Foreskin melanocyte (primary cell): ENCODE measurements at places on chromosomes 6 and 20.

DNA sequence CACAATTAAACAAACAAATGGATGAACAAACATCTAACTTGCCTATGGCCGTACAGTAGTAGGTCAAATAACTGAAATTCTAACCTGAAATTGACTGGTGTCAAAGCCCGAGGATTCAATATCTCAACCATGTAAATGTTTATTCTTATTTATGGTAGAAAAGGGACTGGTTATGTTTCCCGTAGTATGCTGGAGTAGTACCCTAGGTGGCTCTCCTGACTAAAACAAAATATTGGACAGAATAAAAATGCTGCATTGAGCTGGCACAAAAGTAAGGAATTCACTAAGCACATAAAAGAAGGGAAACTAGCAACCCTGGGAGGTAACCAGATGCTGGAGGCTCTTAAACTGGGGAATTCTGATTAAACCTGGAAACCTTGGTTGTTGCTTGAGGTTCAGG lies 117.1 kb upstream of the PREP start:
- no peak for DNase-seq

- DNase-seq: no peak
Observed at GRCh38 chr6:4105980-4106536, 27.1 kb upstream of the FAM217A start.

GRCh38 chr6:116268589-116269293 lies 11.0 kb downstream of the TSPYL1 start:
- DNase-seq: peak; percentile 70

GRCh38 chr6:150788089-150788488 lies 77.4 kb upstream of the MTHFD1L start:
- no peak for DNase-seq

DNA sequence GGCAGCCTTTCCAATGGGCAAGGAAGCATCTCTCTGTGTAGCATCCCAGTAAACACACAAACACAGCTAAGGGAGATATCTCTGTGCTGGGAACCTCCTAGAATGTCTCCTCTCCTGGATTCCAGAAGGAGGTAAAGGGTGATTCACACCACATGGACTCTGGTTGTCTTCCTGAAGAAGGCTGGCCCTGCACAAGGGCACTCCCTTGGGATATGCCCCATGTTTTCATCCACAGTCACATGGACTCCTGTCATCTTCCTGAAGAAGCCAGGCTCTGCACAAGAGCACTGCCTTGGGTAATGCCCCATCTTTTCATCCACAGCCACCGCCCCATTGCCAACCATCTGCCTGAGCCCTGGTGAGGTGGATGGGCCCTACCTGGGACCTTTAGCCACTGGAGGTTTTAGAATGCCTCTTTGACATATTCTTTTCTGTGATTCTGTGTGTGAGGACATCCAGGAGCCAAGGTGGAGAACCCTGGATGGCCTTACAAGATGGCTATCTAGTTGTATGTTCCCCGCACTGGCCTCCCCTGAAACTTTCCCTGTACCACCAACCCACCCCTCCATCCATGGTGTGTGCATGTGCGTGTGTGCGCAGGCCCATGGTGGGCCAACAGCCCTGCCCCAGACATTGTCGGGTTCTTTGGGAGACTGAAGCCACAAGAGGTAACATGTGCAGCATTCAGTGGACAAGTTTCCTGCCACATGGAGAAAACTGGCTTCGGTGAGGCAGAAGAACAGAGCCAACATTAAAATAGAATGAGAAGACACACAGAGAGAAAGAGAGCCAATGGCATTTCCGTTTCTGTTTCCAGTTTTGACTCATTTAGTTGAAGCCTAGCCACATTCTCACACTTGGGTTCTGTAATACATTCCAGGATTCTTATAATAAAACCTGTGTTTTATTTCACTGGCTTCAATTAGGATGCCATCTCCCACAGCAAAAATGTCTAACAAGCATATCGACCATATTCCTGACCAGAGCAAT lies 110.2 kb upstream of the CST7 start:
- no peak for DNase-seq

DNA sequence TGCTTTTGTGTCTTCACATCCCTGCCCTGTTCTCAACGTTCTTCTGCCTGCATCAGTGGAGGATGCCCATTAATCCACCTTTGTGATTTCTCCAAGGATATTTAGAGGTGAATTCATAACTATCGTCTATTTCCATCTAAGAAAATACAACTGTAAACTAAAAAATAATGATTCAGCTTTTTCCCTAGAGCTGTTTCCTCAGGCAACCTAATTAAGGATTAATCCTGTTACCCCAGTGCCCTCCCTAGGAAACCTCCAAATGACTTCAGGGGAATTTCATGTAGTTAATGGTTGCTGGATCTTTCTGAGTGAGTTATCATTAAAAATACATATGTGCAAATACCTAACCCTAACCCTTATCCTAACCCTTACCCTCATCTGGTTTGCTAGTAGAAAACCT lies 14.6 kb upstream of the AFDN start:
- DNase-seq: no peak

DNA sequence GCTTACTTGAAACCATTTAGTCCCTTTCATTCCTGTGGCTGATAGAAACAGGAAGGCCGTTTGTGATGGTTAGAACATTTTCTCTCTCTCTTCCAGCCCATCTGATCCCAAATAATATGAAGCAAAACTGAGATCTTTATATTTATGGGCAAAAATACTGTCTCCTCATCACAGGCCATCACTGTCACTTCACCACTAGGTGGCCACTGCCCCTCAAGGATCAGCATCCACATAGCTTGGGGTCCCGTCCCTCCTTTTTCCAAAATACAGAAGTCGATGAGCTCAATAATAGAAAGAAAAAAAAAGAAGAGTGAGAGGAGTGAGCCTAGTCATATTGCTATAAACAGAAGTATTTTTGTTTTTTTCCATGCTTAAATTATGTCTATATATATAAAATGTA lies 46.4 kb upstream of the LAMP5 start:
- DNase-seq: no peak

GRCh38 chr6:37862992-37863391 lies 43.5 kb downstream of the ZFAND3 start:
- DNase-seq: no peak

DNA sequence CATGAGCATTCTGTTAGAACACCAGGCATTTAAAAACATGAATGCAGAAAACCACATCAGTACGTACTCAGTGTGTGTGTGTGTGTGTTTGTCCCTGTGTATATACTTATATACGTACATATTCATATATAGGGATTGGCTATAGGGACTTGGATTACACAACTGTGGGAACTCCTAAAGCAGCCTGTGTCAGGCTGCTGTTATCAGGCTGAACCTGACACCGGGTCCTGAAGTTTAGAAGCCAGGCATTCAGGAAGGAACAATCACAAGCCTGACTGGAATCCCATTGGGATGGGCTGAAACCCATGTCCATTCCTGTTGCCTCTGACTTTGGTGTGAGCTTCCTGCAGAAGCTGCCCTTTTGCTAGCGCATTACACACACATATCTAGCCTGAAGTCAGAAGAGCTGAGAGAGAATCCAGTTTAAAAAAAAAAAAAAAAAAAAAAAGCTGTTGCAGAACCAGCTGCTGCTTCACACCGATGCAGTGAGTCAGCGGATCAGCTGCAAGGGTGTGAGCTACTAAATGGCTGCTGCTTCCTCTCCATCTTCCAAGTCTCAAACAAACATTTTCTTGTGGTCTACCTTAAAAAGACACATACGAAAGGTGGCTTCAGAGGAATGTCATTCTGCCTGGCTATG lies 348.1 kb downstream of the THBS2 start:
- no peak for DNase-seq

GRCh38 chr6:136483906-136484305 lies 66.3 kb downstream of the MAP7 start:
- no peak for DNase-seq

- DNase-seq: no peak
Observed at GRCh38 chr6:36691011-36691410, 6.6 kb upstream of the RAB44 start.

GRCh38 chr20:45470262-45470931 lies 844 bp downstream of the WFDC2 start:
- no peak for DNase-seq

DNA sequence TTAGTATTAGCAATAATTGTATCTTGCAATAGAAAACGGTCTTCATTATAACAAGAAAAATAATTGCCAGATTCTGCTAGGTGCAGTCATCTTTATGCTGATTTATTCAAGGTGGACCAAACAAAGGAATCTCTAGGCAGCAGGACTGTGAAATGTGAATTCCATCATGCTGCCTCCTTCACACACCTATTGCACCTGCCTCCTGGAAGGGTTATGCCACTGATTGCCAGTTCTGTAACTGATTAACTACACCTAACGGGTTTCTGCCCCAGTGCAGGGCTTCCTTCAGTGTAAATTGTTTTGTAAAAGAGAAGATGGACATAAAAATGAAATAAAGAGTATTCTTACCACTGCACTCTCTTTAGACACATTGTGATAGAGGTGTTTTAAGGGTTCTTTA lies 96.1 kb downstream of the FOXO3 start:
- DNase-seq: no peak

- no peak for DNase-seq
Observed at GRCh38 chr6:157763129-157763903, 59.7 kb upstream of the SNX9 start.

GRCh38 chr20:50728486-50728980 lies 2.8 kb upstream of the PARD6B start:
- no peak for DNase-seq

DNA sequence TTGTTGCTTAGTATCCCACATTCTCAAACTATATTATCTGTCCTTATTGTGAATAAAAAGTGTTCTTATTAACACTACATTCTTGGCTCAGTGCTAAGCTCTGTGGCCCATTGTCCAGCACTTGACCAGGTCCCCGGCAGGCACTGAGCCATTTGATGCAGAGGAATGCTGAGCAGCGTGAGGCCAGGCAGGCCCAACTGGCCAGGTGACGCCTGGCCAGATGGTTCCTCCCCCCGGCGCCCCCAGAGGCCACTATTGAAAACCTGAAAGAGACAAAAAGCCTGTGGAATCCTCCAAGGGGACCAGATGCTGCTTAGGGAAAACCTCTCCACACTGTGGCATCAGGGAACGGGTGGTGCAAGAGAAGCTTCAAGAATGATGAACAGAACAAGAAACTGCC lies 597.5 kb upstream of the JAG1 start:
- DNase-seq: no peak

DNA sequence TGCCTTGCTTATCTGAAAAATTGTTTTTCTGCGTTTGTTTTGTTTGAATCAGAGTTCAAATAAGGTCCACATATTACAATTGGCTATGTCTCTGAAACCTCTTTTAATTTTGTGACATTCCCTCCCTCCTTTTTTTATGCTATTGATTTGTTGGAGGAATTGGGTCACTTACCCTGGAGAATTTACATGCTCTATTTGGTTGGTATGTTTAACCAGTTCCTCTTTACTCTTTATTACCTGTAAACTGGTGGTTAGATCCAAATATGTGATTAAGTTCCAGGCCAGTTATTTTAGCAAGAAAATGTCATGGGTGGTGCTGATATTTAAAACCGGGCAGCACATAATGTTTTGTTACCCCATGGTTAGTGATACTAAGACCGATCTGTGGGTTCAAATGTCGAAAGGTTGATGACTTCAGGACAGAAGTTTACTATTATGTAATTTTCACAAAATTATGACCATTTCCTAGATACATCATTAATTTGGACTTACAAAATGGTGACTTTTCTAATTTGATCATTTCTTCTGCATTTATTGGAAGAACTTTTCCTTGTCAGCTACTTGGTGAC lies 77.3 kb downstream of the KIZ start:
- no peak for DNase-seq

GRCh38 chr6:5749016-5749650 lies 257.6 kb downstream of the NRN1 start:
- DNase-seq: no peak

DNA sequence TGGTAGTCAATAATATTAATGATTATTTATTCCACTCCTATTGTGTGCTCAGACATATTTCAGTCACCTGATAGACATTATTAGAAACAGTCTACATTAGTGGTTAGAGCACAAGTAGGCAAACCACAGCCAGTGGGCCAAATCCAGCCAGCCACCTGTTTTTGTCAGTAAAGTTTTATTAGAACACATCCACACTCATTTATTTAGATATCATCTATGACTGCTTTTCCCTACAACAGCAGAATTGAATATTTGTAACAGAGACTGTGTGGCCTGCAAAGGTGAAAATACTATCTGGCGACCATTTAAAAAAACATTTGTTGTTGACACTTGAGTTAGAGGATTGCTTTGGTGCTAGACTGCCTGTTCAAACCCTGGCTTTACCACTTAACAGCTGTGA lies 220.0 kb upstream of the ZFP64 start:
- DNase-seq: no peak

- DNase-seq: peak; percentile 63
Observed at GRCh38 chr6:30769088-30769852, 24.9 kb upstream of the IER3 start.

- DNase-seq: no peak
Observed at GRCh38 chr20:39785252-39785917, 823.2 kb downstream of the DHX35 start.

GRCh38 chr6:97790926-97791590 lies 508.0 kb upstream of the MMS22L start:
- no peak for DNase-seq

DNA sequence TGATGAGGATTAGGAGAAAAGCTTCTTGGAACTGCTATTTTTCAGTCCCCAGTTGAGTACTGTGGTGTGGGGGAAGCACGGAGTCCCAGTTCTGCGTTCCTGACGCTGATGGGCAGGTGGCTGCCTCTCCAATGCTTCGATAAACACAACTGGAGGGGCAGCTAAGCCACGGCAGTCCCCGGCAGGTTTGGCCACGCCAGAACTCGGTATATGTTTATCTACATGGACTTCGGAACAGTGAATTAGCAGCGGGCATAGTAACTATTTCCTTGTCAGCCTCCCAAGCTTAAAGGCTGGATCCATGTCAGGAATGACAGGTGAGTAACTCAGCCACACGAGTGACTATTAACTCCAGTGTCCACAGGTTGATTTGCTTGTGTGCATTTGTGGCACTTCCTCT lies 354.4 kb downstream of the ZFAND3 start:
- DNase-seq: no peak

DNA sequence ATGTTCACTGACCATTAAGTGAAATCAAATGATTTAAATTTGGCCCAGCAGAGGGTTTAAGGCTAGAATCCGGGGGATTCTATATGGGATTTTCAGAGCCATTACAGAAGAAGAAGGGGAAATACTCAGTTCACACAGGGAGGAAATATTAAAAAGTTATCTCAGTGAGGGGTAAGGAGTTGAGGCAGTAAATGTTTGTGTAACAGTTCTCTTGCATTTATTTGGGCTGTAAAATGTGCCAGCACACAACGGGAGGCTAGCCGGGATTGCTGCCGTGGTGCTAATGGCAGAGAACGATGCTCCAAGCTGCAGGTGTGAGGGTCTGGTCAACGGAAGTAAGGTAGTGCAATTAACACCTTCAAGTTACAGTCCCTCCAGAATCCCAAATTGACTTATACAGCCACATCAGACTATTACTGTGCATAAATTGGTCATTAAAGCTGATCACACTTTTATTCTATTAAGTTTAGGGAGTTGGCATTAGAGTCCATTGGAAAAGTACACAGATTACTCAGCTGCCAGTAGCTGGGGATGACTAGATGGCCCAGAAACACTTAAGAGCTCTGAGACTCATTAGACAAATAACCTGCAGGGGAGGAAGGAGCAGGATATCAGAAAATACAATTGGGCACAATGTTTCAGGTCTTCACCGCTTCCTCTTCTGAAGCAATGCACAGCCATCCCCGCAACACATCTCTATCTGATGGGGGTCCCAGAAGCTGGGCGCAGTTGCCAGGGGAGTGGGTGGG lies 31.3 kb downstream of the PPP1R3G start:
- DNase-seq: no peak

GRCh38 chr20:53061192-53062108 lies 89.3 kb downstream of the TSHZ2 start:
- no peak for DNase-seq

GRCh38 chr20:37274851-37275524 lies 13.4 kb upstream of the GHRH start:
- no peak for DNase-seq
